Left ventricle myocardium inferior (tissue), 1 donor: ENCODE measurements at places on chromosomes 11 and 22. TPM values are rescaled to one million over a fixed set of nuclear protein-coding genes. Genes with fewer than 3 reads are reported as not detected.

- DNase-seq = no peak
Observed at GRCh38 chr11:34650528-34650927, 29.6 kb downstream of the EHF start.

GRCh38 chr11:12815931-12816494 lies 141.8 kb downstream of the TEAD1 start:
- DNase-seq = peak; percentile 26

- peak; percentile 65 for DNase-seq
Observed at GRCh38 chr22:39148727-39149535, 3.5 kb downstream of the CBX7 start.

DNA sequence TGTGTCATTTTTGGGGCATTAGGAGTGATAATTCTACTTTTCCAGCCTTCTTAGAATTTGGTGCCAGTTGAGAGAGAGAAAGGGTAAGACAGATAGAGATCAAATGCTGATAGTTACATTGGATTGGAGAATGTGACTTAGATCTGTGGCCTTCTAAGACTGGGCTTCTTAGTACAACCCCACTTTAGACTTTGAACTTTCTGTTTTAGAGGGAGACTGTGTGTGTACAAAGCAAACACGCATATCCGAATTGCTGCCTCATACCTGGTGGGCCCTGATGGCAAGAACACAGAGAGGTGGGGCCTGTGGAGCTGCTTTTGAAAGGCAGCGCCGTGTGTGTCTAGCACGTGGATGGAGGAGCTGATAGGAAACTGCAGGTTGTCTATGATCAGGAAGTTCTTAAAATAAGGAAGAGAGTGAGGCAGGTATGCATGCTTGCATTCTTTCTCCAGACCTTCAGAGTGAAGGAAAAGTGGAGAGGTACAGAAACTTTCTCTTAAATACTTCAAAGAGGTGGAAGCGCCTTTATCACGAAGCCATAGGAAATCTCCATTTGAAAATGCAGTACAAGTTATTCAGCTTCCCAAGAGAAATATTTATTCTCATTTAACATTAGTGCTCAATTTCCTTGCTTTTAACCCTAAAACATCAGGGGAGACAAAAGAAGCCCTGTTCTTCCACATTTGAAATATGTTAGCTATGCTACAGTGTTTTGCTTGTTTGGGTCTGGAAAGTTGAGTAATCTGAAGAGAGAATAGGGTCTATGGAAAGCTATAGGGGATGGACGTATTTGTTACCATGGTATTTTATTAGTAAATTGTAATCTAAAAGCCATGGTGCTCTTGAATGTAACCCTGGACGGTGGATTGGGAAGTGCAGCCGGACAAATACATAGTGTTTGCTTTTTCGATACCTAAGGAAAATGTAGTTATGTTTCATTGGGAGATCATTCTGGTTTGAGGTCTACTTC lies 13.7 kb downstream of the PDHX start:
- no peak for DNase-seq

- no peak for DNase-seq
Observed at GRCh38 chr22:24521791-24522245, 26.7 kb downstream of the UPB1 start.

DNA sequence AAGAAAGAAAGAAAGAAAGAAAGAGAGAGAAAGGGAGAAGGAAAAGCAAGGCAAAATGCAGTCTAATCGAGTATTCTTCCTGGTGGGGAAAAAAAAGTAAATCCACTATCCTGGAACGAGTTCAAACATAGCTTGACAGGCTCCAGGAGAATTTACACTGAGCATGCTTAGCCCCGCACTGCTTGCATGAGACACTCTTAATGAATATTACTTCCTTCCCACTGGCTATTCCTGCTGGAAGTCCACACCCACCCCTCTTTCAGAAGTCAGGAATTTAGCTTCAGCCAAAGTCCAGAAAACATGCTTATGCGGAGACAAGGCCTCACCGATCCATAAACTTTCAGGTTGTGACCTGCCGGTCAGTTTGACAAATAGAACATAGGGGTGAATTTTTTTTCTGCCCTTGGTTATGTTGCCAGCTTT lies 251.8 kb upstream of the BLID start:
- DNase-seq = no peak

C11orf16 gene
- total RNA-seq = not detected
